ENCODE measurements at places on chromosomes 5 and 9.
A peak's percentile ranks its signal among the peaks of the same experiment; 100 is the strongest.

DNA sequence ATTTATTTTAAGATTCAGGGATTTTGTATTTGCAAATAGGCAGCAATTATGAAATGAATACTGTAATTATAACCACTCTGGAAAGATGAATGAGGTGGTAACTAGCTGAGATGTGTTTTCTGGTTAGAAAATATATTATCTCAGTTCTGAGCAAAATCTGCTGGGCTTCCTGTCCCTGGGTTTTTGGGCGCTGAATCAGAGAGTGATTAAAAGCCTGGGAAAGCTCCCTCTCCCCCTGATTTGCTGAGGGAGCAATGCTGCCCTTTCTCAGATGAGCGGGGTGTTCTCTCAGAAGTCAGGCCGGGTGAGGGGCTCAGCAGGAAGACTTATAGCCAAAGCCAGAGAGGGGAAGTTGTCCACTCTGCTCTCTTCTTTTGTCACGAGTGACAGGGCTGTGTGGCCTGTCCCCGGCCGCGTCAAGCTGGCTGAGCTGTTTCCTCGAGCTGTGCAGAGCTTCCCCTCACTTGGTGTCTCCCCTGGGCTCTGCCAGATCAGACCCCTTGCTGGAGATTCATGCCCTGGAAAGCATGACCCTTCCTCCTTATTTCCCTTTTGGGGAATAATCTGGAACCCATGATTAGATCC, 39.8 kb upstream of the PITX1 start:
- no peak for DNase-seq

GRCh38 chr5:179878222-179879002, 19.8 kb upstream of the MRNIP start:
- DNase-seq, result no peak

DNA sequence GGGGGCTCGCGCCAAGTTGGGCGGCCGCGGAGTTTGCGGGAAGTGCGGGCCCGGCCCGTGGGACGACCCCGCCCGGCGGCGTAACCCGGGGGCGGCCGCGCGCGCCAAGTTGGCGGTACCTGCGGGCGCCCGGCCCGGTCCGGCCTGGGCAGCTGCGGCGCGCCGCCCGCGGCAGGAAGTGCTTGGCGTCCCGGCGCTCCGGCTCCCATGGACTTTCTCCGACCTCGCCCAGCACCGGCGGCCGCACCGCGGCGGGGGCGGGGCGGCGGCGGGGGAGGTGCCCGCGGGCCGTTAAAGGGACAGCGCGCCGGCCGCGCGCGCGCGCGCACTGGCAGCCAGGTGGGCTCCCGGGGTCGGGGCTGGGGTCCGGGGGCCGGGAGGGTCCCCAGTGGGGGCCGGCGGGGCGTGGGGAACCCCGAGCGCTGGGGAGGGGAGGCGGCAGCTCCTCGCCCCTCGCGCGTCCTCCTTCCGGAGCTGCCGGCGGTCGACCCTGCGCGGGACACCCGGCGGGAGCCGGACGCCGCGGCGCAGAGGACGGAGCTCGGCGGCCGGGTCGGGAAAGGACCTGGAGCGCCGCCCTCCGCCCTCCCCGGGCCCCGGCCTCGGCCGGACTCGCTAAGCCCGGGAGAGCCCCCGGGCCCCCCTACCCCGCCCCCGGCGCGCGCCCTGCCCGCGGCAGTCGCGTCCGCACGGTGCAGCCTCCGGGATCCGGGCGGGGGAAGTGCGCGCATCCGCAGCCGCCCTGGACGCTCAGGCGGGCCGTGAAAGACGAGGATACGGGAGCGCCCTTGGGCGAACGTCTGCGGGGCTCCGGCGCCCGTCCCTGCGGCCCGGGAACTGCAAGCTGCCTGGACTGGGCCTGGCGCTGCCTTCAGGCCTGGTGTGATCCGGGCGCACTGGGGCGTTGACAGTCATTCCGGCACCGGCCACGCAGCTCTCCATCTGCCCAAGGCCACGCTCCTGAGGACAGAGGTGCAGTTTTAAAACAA, at the start of gene NACC2:
Gene NACC2 (minus strand): TSS at position 220 of the 989 bp plus-strand sequence. CDS start 44,768 bp downstream, outside the sequence.
- peak; percentile 45 for DNase-seq

GRCh38 chr5:40601198-40601868, 78.4 kb upstream of the PTGER4 start:
- no peak for DNase-seq

DNA sequence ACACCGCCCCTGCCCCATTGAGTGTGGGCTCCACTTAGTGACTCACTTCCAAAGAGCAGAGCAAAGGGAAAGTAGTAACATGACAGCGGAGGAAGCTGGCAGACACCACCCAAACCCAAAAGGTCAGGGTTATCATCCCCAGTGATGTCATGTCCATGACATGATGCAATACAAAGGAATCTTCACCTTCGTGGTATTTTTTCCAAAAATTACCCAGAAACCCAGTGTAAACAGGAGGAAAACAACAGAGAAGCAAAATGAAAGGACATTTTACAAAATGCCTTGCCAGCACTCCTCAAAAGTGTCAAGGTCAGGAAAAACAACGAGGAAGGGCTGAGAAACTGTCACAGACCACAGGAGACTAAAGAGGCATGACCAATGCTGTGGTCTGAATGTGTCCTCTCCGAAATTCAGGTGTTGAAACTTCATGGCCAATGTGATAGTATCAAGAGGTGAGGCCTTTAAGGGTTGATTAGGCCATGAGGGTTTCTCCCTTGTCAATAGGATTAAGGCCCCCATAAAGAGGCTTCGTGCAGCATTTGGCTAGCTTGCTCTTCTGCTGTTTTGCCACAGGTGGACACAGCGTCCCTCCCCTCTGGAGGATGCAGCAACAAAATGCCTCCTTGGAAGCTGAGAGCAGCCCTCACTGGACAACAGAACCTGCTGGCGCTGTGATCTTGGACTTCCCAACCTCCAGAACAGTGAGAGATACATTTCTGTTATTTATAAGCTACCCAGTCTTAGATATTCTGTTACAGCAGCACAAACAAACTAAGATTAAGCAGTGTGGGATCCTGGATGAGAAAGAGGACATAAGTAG, 30.5 kb upstream of the MED10 start:
- peak; percentile 27 for DNase-seq

- DNase-seq, result no peak
Measured at GRCh38 chr5:68261169-68261568, 45.6 kb downstream of the PIK3R1 start.

DNA sequence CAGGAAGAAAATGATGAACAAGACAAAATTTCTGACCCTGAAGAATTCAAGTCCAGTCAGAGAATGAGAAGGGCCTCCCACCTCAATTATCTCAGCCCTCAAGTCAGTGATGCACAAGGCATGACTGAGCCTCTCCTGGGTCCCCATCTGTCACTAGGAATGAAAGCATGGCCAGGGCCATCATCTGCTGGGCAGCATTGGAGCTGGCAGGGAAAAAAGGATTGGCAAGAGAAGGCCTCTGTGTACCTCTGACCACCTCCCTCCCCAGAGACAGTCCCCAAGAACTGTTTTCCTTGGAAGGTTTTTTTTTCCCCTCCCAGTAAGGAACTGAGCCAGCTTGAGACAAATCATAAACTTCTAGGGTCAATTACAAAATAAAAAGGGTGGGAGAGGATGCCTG, 76.7 kb downstream of the KLHL3 start:
- no peak for DNase-seq

GRCh38 chr5:111865356-111865755, 108.4 kb upstream of the NREP start:
- peak; percentile 27 for DNase-seq

DNA sequence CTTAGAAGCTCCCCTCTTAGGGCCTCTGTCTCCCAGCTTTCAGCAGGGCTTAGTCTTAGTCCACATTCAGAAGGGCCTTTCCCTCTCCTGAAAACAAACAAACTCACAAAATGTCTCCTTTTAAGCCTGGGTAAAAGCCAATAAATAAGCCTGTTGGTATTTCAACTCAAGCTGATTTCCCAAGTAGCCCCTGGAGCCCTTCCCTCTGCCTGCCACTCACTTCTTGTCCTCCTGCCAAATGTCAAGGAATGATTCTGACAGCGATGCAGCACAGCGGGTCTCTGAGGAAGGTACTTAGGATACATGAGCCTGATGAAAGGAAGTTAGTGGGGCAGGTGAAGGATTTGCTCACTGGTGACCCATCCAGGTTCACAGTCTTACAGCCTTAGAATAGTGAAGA, 210.5 kb downstream of the PJA2 start:
- DNase-seq, result no peak

- peak; percentile 20 for DNase-seq
Measured at GRCh38 chr5:887947-888637, 4.5 kb downstream of the BRD9 start.

DNA sequence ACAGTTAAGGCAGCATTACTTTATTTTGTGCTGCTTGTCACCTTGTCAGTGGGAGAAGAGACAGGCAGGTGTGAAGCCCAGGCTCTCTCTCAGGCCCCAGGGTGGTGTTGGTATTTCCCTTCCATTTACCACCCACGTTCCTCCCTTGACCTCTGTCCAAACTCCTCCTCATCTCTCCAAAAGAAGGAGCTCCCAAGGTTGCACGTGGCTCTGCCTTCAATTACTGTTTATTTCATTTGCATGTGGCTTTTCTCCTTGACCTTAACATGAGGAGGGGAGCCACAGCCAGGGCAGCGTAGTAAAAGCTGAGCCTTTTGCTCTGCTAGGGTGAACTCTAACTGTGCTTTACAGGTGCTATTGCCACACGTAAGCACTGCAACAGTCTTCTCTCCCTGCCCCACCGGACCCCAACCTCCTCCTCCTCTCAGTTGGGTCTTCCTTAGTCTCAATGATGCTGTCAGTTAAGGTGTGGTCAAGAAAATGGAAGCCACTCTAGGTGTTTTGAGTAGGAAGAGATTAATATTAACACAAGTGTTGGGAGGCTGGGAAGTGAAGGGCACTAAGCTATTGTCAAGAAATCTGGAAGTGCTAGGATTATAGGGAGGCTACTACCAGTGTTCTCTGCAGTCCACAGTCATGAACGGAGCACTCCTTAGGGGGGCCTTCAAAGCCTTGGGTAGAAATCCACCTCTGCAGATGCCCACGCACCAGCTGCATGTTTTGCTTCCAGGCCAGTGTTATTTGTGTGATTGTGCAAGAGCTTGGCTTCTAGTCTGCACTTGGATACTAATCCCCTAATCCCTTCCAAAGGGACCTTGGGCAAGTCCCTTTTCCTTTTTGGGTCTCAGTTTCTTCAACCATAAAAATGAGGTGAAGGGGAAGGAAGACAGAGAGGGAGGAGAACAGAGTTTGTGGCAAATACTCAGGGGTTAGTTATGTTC, 3.9 kb upstream of the ALDH1B1 start:
- DNase-seq, result peak; percentile 52

DNA sequence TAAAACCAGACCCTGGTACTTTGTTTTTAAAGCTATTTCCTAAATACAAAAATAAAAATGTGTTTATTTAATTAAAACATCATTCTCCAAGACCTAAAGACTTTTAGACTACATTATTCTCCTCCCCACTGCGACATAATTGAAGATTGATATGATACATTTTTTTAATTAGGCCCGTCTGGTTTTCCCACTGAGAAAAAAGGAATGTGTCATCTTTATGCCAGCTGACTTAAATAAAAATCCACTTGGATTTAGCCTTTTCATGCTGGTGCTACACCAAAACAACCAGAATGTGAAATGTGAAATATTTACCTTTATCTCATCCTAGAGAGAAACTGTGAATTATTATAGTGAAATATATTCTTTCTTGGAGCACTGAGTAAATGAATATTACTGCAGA, 155.5 kb upstream of the PPP1R2B start:
- DNase-seq, result no peak

GRCh38 chr5:113205323-113205722, 228.7 kb downstream of the DCP2 start:
- DNase-seq, result no peak

DNA sequence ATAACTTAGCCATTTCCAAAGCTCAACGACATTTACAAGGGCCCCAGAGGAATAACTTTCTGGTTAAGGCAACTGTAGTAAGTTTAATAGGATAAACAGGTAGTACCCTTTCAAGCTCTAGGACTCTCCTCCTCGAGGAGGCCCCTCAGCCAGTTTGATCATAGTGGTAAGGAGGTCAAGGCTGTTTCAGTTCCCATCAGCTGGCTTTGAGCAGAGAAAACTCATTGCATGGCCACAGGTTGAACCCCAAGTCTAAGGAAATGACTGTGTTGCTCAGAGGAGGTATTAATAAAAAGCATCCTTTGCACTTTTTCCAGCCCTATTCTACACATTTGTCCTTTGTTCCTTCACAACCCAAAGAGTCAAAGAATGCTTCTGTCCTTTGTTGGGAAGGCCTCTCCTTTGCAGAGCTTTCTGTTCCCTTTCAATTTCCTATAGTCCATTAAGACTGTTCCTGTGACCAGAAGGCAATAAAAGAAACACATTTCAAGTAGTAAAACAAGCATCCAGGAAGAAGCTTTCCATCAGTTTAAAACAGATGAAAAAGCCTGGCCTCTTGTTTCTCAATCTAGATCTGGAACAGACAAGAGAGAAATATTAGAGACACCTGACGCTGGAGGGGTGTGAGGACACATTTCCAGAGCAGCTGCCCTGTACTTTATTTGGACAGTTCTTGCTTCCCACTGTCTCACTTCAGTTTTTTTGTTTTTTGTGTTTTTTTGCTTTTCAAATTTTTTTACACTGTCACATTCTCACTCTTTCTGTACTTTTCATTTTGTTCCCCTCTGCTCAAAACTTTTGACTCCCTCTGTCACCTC, 54.1 kb downstream of the PRRC1 start:
- no peak for DNase-seq

GRCh38 chr9:123440256-123440655, 84.3 kb downstream of the CRB2 start:
- no peak for DNase-seq

DNA sequence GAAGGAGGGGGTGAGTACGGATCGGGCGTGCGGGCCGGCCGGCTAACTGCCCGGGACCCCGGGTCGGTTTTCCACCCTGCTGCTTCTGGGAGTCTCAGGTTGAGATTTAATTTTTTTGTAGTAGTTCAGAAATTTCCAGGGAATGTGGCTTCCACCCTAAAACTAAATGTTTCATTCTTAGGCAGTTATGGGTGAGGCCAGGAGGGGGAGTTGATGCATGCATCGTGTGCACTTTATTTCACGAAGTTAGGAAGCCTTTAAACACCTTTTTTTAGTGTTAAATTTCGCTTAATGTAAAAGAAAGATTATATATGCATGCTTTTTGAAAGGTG, 905 bp downstream of the CDK9 start:
- peak; percentile 51 for DNase-seq

DNA sequence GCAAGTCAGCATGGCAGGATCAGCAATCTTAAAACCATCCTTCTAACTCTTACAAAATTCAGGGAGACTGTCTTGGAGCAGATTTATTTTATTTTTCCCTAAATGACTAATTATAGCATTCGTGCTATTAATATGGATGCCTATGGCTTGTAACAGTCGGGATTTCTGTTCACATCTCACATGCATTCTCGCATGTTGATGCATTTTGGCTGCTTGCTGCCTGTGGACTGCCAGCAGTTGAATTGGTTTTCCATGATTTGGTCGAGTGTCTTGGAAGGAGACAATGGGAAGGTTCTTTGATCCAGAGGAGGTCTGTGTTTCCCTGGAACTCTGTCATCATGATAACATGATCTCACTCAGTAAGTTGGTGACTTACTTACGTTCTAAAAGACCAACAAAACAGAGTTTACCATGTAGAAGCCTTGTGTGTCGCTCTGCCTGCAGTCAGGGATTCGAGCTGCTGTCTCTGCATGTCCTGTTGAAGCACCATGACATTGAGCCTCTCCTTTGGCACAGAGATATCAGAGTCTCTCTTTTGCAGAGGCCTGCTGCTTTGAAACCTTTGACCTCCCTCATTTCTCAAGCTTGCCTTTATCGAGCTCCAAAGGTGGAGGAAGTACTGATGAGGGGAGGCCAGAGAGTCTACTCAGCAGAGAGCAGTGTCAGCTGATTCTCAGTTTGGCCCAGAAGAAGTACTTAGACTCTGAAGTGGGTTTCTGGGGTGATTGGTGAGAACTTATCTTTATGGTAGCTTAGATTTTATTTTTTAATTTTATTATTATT, 82.4 kb downstream of the ARHGAP26 start:
- DNase-seq, result peak; percentile 61

Measured in fibroblast of the aortic adventitia (primary cell).